ENCODE measurements at places on chromosomes 2 and 18. TPM values are rescaled to one million over a fixed set of nuclear protein-coding genes. Genes with fewer than 3 reads are reported as not detected.
A peak's percentile ranks its signal among the peaks of the same experiment; 100 is the strongest.

The FOXI3 gene
- not detected for total RNA-seq

DNA sequence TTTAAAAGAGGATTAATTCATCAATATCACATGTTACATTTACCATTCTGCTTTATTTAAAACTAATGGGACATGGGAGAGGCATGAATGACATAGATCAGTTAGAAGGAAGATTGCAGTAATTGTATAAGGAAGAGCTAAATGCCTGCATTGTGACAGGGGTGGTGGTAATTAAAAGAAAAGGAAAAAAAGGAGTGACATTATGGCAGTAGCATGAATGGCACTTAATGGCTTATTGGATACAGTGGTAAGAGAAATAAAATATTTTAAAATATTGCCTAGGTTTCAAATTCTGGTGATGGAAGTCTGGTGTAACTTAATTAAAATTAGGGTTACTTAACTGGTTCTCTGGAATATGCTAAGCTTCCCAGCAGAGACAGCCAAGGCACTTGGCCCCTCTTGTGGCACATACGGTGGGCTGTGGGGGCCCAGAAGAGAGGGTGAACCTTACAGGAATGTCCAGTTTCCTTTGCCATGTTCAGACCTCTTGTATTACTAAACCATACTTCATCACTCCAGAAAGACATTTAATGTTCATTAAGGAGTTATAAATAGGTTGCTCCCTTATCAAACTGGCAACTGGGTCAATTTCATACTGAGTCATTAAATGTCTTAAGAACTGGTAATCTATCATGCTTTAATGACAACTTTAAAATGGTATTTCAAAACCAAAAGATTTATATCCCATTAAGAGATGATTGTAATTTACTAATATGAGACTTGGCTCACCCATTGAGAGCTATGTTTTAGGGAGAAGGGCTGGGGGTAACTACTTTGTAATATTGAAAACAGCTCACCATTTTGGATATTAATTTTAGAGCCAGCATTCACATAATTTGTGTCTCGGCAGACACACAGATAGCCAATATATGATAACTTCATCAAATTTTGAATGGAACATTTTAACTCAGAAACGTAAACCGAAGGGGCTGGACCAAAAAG is 798.9 kb upstream of the PIK3C3 start:
- no peak for DNase-seq

- no peak for DNase-seq
These were observed 4.5 kb upstream of the FHL2 start for GRCh38 chr2:105403241-105403782.

- no peak for DNase-seq
These were observed 1557.5 kb upstream of the ACVR2A start for GRCh38 chr2:146287281-146287680.

- DNase-seq, result peak; percentile 10
These were observed 830 bp downstream of the DNER start for GRCh38 chr2:229713371-229714079.

- peak; percentile 95 for DNase-seq
These were observed 550 bp downstream of the USP34 start for GRCh38 chr2:61470122-61470951.

GRCh38 chr2:9092383-9093282 is 89.1 kb upstream of the MBOAT2 start:
- DNase-seq, result no peak
